ENCODE measurements at places on chromosomes 13 and 19. TPM values are rescaled to one million over a fixed set of nuclear protein-coding genes. Genes with fewer than 3 reads are reported as not detected.

- no peak for DNase-seq
Measured at GRCh38 chr19:45404557-45405434, at the start of gene PPP1R13L. TSS of gene PPP1R13L (minus strand) at chr19:45405069. CDS start at chr19:45398318, 6,751 bp downstream.

DNA sequence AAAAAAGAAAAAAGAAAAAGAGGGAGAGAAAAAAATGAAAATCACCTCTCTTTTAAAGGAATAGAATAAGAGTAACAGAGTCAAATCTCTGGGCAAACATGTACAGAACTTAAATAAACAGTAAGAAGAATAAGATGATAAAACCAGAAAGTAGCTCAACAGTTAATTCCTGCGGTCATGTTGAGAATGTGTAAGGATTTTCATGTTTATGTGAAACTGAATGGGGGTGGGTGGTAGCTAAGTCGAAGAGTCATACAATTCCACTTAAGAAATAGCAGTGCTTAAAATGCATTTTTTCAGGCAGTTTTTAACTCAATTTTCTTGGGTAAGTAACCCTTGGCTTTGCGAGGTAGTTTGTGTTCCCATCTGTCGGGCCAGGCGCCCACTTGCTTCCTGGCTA is 60.9 kb downstream of the PEX11G start:
- no peak for DNase-seq

- DNase-seq: no peak
Measured at GRCh38 chr19:6811906-6812305, 39.4 kb downstream of the VAV1 start.

Gene KLF1
- total RNA-seq: not detected

Gene TNNT1
- not detected for total RNA-seq
